ENCODE measurements at places on chromosomes 1 and 21. TPM values are rescaled to one million over a fixed set of nuclear protein-coding genes. Genes with fewer than 3 reads are reported as not detected.

DNA sequence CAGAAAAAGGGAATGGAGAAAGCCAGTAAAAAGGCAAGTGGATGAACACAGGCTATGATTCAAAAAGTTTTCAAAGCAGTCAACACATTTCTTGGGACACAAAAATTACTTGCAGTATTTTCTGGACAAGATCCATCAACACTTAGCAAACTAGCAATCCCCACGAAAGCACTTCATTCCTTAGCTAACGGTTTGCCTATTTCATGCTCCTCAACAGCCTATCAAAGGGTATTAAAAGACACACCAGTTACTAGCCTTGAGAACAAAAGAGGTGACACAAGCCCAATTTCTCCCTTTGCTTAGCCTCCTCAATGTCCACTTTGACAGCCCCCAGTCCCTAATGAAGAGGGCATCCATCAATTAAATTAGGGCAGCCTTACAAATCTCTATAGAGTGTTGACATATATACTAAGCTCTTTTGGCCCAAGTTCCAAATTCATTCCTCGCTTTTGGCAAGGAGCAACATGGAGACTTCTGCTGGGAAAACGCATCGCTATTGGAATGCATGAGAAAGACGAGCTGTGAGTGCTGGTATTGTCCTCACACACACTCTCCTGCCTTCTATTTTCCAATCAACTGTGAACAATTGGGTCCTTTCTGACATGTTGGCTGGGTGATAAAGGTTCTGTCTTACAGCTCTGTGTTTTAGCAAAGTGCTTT is 180.0 kb downstream of the TNR start:
- DNase-seq = no peak
- H3K36me3 ChIP-seq = no peaks in the 10 kb centered on the region
- H3K27ac ChIP-seq = no peak overlapping the region
- H3K4me1 ChIP-seq = no peaks in the 10 kb centered on the region
- H3K4me3 ChIP-seq = no peak overlapping the region
- H3K27me3 ChIP-seq = no peaks in the 10 kb centered on the region

- H3K27ac ChIP-seq = no peak overlapping the region
- no peaks in the 10 kb centered on the region for H3K36me3 ChIP-seq
- no peak for DNase-seq
- H3K4me1 ChIP-seq = no peaks in the 10 kb centered on the region
Measured at GRCh38 chr1:183739082-183739481, 65.8 kb upstream of the RGL1 start.

DNA sequence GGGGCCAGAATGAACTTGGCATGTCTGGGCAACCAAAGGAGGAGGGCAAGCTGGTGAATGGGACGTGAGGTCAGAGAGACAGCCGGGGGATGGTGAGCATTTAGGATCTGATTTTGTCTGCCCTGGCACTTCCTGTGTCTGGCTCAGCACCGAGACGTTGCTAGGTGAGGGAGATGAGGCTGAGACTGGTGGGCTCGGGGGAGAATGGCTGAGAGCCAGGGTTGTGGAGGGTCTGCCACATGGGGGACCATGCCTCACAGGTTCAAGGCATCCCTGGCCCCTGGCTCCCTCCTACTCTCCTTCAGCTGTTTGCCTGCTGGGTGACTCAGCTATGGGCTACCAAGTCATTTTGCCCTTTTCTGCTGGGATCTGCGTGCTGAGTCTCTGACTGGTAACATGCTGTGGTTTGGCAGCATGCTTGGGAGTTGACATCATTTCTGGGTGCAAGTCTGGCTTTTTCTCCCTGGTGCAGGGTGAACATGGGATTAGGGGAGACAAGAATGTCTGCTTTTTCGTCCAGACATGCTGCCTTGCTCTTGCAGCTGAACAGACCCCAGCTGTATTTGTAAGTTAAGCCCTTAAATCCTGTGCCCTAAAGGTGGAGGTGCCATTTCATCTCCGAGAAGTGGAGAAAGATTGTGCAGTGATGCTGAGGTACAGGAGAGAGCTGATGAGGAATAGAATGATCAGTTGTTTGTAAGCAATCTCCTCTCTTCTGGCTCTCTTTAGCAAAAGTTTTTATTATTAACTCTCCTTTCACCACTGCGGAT is 17.6 kb downstream of the GALNT2 start:
- H3K36me3 ChIP-seq = no peaks in the 10 kb centered on the region
- no peaks in the 10 kb centered on the region for H3K27me3 ChIP-seq
- H3K4me3 ChIP-seq = no peak overlapping the region
- DNase-seq = no peak

Gene SYNC
- not detected for total RNA-seq

Gene ERG
- not detected for total RNA-seq

Gene TTC24
- total RNA-seq = 7.4 TPM

DNA sequence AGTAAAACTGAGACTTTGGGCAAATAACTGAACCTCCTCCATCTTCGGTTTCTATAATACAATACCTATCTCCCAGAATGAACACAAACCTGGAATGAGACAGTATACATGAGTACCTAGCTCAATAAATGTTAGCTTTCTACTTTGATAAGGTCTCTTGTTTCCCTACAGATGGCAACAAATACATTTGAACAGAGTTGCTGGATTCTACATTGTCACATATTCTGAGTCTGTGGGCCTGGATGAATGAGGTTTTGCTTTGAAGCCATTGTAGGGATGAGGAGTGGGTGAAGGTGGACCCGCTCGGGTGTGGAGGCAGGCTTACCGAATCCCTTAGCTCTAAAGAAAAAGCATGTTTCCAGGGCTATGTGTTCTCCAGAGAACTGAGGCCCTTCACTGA is 13.9 kb upstream of the FYB2 start:
- no peaks in the 10 kb centered on the region for H3K4me1 ChIP-seq
- no peak overlapping the region for H3K4me3 ChIP-seq
- H3K27me3 ChIP-seq = no peaks in the 10 kb centered on the region
- DNase-seq = no peak
- H3K27ac ChIP-seq = no peak overlapping the region

- no peaks in the 10 kb centered on the region for H3K4me1 ChIP-seq
- no peaks in the 10 kb centered on the region for H3K36me3 ChIP-seq
- H3K27ac ChIP-seq = no peak overlapping the region
- H3K4me3 ChIP-seq = no peak overlapping the region
- DNase-seq = no peak
Measured at GRCh38 chr1:237032029-237032428, 10.0 kb upstream of the RYR2 start.

DNA sequence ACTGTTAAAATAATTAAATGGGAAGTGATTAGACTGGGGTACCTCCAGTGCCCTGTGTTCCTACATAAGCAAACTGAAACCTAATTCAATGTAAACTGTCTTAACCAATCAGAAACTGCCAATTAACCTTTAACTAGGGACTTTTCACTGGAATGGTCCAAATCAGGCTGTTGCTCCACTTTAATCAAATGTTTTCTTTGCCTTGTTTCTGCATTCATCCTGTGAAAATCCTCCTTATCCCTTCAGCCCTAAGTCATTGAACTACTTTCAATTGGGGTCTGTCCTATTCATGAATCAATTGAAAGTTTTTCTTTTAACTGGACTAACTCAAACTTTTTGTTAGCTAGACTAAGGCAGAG is 5.1 kb upstream of the FUBP1 start:
- no peak overlapping the region for H3K4me3 ChIP-seq
- no peak overlapping the region for H3K27ac ChIP-seq

Gene RASAL2
- 0.04 TPM for total RNA-seq

- H3K27me3 ChIP-seq = no peaks in the 10 kb centered on the region
- DNase-seq = no peak
- no peaks in the 10 kb centered on the region for H3K4me1 ChIP-seq
- H3K36me3 ChIP-seq = no peaks in the 10 kb centered on the region
- no peak overlapping the region for H3K4me3 ChIP-seq
Measured at GRCh38 chr1:53160924-53161378, 18.5 kb upstream of the SLC1A7 start.

DNA sequence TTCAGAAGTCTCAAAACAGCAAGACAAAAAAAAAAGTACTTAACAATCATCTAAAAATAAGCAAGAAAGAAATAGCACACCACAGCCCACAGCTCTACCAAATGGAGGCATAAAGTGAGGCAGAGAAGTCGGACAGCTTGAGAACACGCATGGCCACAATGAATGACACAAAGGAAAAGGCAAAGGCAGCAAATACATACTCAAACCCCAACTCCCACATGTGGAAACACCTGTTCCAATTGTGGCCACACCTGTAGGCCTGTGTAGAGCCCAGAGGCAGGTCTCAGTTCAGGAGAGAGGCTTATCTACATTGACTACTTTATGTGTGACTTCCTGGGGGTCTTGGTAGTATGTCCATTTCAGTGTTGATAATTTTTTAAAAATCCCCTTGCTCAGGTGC is 543.5 kb downstream of the LMO4 start:
- DNase-seq = no peak
- no peaks in the 10 kb centered on the region for H3K36me3 ChIP-seq
- H3K27me3 ChIP-seq = no peaks in the 10 kb centered on the region
- no peak overlapping the region for H3K27ac ChIP-seq

DNA sequence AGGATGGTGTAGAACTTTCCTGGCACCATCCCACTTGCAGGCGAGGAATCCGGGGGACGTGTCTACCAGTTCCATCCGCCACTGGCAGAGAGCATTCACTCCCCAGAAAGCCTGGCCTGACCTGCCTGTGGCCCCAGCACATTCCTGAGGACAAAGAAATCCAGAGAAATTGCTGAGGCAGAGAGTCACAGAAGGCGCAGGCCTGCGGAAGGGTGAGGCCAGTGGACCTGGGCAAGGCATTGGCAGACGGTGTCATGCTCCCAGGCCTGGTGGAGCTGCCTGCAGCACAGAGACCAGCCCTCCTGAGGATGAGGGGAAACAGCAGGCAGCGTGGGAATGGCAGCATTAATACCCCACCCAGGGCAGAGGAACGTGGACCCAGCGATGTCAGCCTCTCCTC is 81.2 kb upstream of the F3 start:
- no peak overlapping the region for H3K4me3 ChIP-seq
- no peak overlapping the region for H3K27ac ChIP-seq
- DNase-seq = no peak
- H3K27me3 ChIP-seq = no peaks in the 10 kb centered on the region

DNA sequence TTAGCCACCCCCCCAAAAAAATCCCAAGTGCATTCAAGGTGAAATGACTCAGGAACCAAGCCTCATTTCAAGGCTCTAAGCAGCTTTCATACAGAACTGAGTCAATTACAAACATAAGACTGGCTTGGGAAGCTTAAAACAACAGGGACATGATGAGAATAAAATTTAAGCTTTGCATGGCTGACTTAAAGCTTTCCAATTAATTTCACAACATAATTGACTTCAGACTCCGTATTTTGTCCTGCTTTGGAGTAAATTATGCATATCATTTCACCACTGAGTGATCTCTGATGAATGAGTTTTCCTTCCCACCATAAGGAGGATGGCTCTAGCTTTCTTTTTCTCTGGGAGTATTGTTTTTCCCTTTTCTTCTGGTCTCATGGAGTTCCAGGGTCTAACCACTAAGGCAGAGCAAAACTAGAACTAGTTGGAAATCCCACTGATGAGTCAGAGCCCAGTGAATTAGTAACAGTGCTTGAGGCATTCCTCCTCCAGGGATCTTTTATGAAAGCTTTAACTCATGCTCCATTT is 72.8 kb downstream of the XCL2 start:
- H3K4me1 ChIP-seq = peaks cover 51% of the 10 kb centered on the region
- H3K27ac ChIP-seq = no peak overlapping the region
- no peaks in the 10 kb centered on the region for H3K36me3 ChIP-seq
- no peak overlapping the region for H3K4me3 ChIP-seq
- DNase-seq = no peak
- no peaks in the 10 kb centered on the region for H3K27me3 ChIP-seq

GRCh38 chr21:41580758-41581554 is 73.0 kb upstream of the TMPRSS2 start:
- no peaks in the 10 kb centered on the region for H3K4me1 ChIP-seq
- DNase-seq = no peak
- no peak overlapping the region for H3K4me3 ChIP-seq
- H3K27ac ChIP-seq = no peak overlapping the region
- H3K27me3 ChIP-seq = no peaks in the 10 kb centered on the region

GRCh38 chr1:6502000-6502891 is 10.8 kb upstream of the PLEKHG5 start:
- no peak for DNase-seq
- no peak overlapping the region for H3K4me3 ChIP-seq
- no peaks in the 10 kb centered on the region for H3K36me3 ChIP-seq
- H3K27me3 ChIP-seq = peaks cover 2% of the 10 kb centered on the region

Gene HSD3B2
- total RNA-seq = not detected

DNA sequence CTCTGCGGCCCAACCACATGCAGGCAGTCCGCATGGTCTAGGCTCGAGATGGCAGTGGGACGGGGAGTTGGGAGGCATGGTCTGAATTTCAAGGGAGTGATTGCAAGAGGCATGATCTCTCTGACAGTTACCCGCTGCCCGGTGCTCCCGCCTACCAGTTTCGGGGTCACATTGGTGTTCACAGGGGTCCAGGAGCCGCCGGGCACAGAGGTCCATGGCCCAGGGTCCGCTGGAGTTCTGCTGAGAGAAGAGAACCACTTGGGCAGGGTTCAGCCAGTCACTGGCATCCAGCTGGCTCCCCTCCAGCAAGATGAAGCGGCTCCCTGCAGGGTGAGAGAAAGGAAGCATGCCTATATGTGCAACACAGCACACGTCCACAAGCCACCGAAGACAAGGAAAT is 141.3 kb downstream of the ASTN1 start:
- no peak for DNase-seq
- no peaks in the 10 kb centered on the region for H3K36me3 ChIP-seq
- H3K4me3 ChIP-seq = no peak overlapping the region
- no peaks in the 10 kb centered on the region for H3K4me1 ChIP-seq
- H3K27me3 ChIP-seq = no peaks in the 10 kb centered on the region

Gene SELENBP1
- total RNA-seq = not detected

GRCh38 chr1:118960567-118961136 is 27.5 kb downstream of the TBX15 start:
- no peak for DNase-seq
- H3K4me1 ChIP-seq = no peaks in the 10 kb centered on the region
- no peak overlapping the region for H3K27ac ChIP-seq
- H3K27me3 ChIP-seq = no peaks in the 10 kb centered on the region
- H3K36me3 ChIP-seq = no peaks in the 10 kb centered on the region

- no peaks in the 10 kb centered on the region for H3K27me3 ChIP-seq
- DNase-seq = no peak
Measured at GRCh38 chr1:5493851-5494311, 498.3 kb downstream of the NPHP4 start.

- H3K36me3 ChIP-seq = no peaks in the 10 kb centered on the region
- H3K4me1 ChIP-seq = no peaks in the 10 kb centered on the region
- no peak overlapping the region for H3K4me3 ChIP-seq
- H3K27ac ChIP-seq = no peak overlapping the region
- H3K27me3 ChIP-seq = no peaks in the 10 kb centered on the region
- no peak for DNase-seq
Measured at GRCh38 chr1:6275826-6276782, 15.2 kb upstream of the GPR153 start.

- no peak for DNase-seq
- H3K4me3 ChIP-seq = no peak overlapping the region
- H3K27ac ChIP-seq = no peak overlapping the region
- H3K4me1 ChIP-seq = no peaks in the 10 kb centered on the region
- H3K36me3 ChIP-seq = no peaks in the 10 kb centered on the region
Measured at GRCh38 chr21:38311765-38312164, 55.0 kb downstream of the KCNJ15 start.

GRCh38 chr1:161495490-161495889 is 9.8 kb upstream of the FCGR2A start:
- H3K27ac ChIP-seq = no peak overlapping the region
- no peak for DNase-seq
- peaks cover 6% of the 10 kb centered on the region for H3K4me1 ChIP-seq
- H3K27me3 ChIP-seq = no peaks in the 10 kb centered on the region
- no peaks in the 10 kb centered on the region for H3K36me3 ChIP-seq

Gene IGSF9
- 0.11 TPM for total RNA-seq

Gene PHACTR4
- 24.1 TPM for total RNA-seq

GRCh38 chr1:203673550-203674411 is 47.1 kb downstream of the ATP2B4 start:
- H3K27ac ChIP-seq = peak overlapping the region; percentile 67
- H3K27me3 ChIP-seq = no peaks in the 10 kb centered on the region
- no peaks in the 10 kb centered on the region for H3K36me3 ChIP-seq
- peak; percentile 74 for DNase-seq
- peaks cover 63% of the 10 kb centered on the region for H3K4me1 ChIP-seq
- peak overlapping the region; percentile 11 for H3K4me3 ChIP-seq

Gene RAD54L
- 50.7 TPM for total RNA-seq
